ENCODE measurements at places on chromosomes 2 and 18.

DNA sequence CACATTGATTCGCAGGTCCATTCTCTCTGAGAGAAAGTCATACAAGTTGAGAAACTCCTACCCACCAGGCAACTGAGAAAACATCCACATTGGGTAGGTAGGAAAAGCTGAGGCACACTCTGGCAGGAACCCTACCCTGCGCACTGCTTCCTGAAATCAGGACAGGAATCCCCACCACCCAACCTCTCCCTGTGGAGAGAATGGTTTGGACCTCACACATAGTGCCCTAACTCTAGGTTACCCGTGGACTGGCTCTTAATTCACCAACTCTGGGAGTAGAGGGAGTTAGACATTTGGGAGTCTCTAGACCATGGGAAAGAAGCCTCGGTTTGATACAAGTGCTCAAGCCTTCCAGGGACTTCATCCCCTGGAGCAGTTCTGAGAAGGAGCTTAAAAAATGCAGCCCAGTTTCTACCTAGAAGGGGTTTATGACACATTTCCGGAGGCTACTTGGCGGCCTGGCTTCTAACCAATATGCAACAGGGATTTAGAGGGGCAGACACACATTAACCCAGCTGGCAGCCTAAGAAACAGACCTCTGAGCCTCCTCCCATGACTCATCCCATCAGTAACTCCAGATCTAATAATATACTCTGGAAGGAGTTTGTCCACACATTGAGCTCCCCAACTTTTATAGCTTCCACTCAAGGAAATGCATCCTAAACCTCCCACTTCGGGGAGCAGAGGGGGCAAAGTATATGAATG lies 136.7 kb downstream of the EML6 start:
- no peak for DNase-seq

DNA sequence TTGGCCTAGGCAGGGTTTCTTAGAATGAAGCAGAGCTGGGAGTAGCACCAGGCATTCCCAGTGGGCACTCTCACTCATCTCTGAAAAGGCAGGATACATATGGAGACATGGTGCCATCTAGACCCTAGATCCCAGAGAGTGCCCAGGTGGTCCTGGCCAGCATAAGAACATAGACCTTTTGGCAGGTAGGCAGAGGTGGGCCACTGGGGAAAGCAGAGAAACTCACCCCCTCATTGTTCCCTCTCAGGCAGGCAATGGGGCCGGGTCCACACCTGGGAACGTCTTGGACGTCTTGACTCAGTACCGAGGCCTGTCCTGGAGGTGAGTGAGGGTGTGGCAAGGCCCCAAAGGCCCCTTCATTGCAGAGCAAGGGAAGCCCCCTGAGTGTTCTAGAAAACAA lies 69.2 kb downstream of the PLB1 start:
- DNase-seq: no peak

DNA sequence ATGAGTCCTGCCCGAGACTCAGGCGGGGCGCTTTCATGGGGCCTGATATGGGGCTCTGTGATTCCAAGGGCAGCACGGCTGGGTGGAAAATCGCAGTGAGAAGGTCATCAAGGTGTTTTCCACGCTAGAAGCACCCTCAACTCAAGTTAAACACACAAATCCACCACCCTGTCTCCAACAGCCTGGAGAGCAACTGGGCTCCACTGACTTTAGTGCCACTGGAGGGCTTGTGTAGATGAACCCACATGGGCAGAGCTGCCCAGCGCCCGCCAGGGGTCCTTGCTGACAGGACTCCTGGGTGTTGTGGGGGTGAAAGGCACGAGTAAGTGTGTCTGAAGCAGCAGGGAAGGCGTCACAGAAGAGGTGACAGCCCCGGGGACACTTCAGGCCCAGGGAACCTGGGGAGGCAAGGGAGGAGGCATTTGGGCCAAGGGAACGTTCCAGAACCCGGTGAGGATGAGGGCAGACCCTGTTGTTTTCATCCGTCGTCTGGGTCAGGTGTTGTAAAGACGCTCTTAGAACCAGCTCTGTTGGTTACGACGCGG lies 51.8 kb upstream of the CTDP1 start:
- DNase-seq: no peak

DNA sequence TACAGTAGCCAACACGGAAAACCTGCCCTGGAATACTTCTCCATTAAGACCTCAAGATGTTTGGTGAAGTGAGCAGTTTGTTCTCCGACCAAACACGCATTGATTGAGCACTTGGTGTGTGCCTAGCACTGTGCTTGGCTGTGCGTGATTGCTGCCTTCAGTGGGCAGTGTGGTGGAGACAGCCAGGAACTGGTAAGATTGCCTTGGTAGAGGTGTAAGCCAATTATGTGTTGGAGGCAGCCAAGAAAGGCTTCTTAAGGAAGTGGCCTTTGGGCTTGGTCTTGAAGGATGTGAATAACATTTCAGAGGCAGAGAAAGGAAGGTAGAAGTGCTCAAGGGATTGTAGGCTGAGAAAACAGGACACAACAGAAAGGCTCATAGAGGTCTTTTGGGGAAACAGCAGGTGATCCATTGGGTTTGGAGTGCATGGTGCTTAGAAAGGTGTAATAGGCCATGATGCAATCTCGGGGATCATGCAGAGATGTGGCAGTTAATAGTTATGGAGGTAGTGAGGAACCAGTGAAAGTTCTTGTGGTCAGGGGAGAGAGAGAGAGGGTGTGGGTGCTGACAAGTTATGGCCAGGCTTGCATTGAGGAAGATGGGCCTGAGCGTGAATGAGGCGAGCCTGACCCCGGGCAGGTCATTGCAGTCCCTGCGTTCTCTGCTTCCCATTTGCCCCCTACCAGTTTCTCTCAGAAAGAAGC lies 6.3 kb downstream of the B3GNT2 start:
- no peak for DNase-seq

GRCh38 chr2:111938392-111938791 lies 40.0 kb downstream of the MERTK start:
- no peak for DNase-seq

- DNase-seq: no peak
These were observed 383.6 kb downstream of the DCC start for GRCh38 chr18:52723550-52723970.

- no peak for DNase-seq
These were observed 327.1 kb upstream of the RBMS1 start for GRCh38 chr2:160820691-160821090.

- DNase-seq: no peak
These were observed 33.6 kb downstream of the FARP2 start for GRCh38 chr2:241389697-241390096.

- no peak for DNase-seq
These were observed 37.9 kb downstream of the GALNT1 start for GRCh38 chr18:35619464-35619863.

DNA sequence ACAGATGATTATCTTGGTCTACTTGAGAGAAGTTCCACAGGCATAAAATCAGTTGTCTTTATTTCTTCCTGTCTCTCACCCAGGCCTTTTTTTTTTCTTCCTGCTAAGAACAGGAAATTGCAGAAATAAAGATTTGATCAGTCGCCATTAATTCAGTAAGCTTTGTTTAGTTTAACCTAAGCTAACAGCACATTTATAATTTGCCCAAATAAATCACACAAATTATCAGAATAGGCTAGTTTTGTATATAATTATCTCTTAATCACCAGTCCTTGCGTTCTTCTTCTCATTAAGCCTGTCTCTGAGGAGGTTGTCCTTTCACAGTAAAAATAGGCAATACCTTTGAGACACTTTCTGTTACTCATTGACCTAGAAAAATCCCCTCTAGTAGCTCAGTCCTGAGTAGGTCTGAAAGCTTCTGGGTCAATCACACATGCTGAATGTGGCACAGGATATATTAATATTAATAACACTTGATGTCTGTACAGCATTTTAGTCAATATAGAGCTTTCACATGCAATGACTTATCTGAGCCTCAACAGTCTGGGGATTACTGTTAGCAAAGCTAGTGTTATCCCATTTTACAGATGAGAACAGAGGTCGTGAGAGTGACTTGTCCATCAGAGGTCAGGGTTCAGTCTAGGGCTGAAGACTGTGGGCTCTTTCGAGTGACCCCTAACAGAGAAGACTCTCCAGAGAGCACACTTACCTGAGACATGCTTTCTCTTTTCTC lies 11.2 kb upstream of the STK17B start:
- no peak for DNase-seq

DNA sequence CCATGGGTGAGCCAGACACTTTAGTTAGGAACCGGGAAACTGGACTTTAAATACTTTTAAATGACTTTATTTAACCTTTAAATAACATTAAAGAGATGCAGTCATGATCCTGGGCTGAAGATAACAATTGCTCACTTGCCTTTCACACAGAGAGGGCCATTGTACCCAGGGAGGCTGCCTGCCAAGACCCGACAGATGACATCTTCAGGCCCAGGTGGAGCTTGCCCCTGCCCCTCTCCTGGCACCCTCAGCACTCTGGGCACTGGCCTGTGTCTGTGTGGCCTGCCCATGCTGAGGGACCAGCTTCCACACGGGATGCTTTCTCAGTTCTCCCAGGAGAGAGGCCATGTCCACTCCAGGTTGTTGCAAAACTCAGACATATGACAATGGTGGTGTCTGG lies 216.4 kb upstream of the MYT1L start:
- no peak for DNase-seq

DNA sequence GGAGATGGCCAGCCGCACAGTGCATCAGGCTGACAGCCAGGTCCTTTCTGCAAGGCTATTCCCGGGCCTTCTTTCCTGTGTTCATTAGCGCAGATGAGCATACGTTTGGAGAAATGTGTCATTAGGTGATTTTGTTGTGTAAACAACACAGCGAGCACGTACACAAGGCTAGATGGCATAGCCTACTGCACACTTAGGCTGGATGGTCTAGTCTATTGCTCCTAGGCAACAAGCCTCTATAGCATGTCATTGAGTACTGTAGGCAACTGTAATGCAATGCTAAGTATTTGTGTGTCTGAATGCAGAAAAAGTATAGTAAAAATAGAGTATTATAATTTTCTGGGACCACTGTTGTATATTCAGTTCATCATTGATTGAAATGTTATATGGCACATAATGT lies 50.9 kb upstream of the PHLPP1 start:
- no peak for DNase-seq

DNA sequence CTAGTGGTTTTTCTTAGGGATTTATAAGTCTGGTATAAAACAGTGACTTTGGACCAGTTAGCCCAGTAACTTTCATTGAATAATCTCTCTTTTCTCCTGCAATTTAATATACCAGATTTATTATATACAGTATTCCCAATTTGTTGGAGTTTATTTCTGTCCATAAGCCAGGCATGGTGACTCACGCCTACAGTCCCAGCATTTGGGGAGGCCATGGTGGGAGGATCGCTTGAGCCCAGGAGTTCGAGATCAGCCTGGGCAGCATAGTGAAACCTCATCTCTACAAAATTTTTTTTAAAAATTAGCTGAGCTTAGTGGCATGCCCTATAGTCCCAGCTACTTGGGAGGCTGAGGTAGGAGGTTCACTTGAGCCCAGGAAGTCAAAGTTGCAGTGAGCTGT lies 26.7 kb downstream of the CNNM4 start:
- DNase-seq: no peak

- no peak for DNase-seq
These were observed 69.3 kb downstream of the KCNE4 start for GRCh38 chr2:223121283-223121682.

GRCh38 chr2:223712642-223713041 lies 110.5 kb upstream of the SCG2 start:
- no peak for DNase-seq

DNA sequence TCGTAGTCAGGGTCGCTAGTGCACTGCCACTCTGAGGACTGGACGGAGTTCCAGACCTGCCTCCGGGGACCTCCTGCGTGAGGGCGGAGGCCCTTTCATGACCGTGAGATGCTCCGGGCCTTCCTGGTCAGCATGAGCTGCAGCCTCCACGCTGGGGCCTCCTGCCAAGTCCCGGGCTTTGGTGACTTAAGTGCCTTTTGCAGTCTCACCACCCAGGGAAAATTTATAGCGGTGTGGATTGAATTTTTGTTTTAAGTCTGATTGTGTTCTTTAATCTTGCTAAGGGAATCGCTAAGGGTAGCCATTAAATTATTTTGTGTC lies 33.6 kb downstream of the CHRNA1 start:
- DNase-seq: no peak

DNA sequence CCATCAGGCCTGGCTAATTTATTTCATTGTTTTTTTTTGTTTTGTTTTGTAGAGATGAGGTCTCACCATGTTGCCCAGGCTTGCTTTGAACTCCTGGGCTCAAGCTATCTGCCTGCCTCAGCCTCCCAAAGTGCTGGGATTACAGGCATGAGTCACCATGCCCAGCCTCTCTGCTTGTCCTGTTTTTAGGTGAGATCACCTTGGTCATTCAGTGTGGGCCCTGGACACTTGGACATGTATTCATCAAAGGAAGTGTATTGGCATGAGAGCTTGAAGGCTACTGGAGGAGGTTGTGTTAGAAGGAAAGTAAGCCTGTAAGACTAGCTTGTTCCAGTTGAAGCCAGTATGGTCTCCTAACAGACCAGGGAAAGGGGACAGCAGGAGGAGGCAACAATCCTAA lies 229.2 kb upstream of the RGPD4 start:
- DNase-seq: no peak
